ENCODE measurements at places on chromosomes 7 and 10.

- no peak for DNase-seq
Measured at GRCh38 chr7:138006106-138006505, 4.2 kb upstream of the CREB3L2 start.

DNA sequence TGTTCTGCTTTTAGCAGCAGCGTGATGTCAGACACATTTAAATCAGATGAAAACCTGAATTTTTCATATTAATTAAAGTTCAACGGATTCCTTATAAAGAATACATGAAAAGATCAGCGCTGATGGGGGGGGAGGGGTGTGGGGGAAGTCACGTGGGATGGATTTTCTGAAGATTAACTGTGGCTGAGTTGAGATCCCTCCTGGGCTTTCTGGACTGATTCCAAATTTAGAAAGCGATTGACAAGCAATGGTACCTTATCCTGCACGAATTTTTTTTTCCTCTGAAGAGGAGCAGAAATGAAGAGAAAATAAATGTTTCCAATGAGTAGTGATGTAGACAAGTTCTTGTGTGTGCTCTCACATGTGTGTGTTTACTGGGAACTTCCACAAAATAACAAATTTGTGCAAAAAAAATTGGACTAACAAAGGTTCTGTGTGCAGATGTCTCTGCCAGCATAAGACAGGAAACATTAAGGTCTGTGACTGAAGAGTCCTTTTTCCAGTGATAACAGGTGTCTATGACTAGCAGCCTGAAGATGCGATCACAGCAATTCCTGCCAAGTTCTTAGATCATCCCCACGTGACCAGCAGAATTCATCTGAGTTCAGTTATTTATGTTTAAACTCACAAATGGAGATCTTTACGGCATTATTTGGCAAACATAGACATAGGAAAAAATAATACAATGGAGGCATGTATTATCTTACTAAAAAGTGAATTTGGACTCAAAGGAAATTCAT, 585.2 kb upstream of the CELF2 start:
- DNase-seq = no peak

DNA sequence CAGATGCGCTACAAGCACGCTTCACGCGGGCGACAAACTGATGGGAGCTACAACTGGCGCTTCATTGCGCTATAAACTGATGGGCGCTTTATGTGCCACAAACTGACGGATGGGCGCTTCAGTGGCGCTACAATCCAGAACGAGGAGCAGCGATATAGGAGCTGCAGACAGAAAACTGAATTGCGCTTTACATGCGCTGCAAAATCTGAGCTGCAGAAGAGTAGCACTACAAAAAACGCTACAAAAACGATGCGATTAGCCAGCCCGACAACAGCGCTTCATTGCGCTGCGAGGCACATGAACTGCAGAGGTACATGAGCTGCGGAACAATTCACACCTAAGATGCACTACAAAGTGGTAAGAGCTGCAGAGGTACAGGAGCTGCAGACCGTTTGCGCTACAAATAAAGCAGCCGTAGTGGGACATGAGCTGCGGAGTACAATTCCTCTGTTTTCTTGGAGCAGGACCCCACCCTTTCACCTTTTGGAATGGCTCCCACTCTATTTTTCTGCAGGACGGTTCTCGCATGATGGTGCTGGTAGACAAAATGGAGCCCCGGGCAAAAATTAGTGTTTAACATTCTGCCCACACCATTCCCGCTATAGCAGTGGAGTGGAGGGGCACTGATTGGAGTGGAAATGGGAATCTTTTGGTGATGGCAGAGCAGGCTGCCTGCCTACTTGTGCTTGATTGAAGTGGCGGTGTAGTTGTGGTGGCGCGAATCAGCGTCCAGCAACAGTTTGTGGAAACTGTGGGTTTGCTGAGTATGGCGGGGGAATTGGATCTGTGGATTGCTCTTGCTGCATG, 1.2 kb upstream of the SGCE start:
- DNase-seq = no peak

DNA sequence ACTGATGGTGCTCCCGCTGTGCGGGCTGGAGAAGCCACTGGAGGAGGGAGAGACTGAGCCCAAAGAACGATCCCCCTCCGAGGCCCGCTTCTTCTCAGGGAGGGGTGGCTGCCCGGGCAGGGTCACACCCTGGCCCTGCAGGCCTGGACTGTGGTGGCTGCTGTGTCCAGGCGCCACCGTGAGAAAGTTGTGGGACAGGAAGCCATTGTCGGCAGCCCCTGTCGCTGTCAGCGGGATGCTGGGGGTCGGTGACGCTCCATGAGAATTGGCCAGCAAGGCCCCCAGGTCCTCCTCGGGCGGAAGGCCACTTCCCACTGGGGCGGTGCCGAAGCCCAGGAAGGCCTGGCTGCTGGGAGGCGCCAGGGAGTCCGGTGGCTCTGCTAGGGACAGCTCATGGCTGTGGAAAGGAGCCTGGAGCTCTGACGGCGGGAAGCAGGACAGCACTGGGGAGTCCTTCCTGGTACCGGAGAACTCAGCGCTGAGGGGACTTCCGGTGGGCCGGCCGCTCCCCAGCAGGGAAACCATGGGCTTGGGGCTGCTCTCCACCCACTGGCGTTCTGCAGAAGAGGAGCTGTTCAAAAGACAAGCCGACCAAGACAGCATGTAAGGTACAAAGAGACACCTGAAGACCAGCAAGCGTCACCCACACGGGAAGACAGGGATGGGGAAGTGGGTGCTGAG, 278.8 kb downstream of the TNS3 start:
- DNase-seq = no peak

DNA sequence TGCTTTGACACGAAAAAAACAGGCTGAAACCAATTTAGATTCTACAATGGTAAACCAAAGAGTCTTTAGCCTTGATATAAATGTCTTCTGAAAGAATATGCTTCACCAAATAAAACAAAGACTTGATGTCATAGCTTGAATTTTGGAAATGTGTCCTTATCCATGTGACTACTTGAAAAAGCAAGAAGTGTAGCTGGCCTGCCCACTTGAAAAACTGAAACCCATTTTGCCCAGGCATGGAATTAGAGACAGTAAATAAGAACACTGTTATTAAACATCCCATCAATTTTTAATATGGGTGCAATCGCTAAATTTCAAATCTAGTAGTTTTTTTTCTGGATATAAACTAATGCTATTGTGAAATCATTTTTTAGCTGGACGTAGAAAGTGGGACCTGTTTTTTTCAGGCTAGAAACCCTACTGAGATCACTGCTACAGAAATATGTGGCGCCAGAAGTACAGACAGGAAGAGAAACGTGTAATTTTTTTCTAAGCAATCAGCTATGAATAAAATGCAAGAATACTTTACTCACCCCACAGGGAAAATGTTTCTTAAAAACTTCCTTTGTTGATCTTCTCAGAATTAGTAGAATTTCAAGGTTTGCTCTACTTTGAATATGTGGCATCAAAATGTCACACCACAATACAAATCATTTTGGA, 56.7 kb downstream of the PIP4K2A start:
- DNase-seq = no peak

GRCh38 chr10:49567810-49568209, 28.9 kb upstream of the ERCC6 start:
- no peak for DNase-seq

DNA sequence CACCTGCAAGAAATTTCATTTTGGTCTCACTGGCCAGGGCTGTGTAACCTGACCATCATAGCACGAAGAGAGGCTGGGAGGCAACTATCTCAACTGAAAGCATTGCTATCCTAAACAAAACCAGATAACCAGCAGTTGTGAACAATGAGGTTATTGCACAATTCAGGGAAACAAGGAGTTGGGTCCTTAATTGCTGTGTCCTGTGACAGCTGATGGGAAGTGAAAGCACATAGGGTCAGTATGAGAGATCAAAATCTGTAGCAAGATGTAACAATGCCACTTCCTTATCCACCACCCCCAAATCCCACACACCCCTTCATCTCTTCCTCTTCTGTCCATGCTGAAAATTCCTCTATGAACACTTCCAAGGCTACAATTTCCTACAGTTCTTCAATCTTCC, 80.2 kb downstream of the HTR7 start:
- no peak for DNase-seq

GRCh38 chr10:70551971-70552422, 50.5 kb downstream of the PRF1 start:
- no peak for DNase-seq

- no peak for DNase-seq
Measured at GRCh38 chr10:88647061-88647615, 17.1 kb upstream of the LIPF start.

DNA sequence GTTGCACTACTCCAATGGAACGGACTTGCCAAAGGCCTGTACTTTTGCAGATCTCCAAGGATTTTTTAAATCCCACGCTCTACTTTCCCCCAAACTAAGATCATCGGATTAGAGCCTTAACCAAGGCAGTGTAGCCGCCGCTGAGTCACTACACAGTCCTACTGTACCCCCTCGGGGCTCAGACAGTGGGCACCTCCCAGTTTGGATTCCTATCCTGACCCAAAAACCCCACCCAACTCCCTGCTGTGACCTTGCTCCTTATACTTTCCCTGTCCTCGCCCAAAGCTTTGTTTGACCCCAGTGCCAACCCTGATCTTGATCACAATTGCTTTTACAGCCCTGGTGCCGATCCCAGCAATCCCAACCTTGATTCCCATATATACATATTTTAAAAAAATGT, 17.5 kb upstream of the PLAU start:
- DNase-seq = no peak

DNA sequence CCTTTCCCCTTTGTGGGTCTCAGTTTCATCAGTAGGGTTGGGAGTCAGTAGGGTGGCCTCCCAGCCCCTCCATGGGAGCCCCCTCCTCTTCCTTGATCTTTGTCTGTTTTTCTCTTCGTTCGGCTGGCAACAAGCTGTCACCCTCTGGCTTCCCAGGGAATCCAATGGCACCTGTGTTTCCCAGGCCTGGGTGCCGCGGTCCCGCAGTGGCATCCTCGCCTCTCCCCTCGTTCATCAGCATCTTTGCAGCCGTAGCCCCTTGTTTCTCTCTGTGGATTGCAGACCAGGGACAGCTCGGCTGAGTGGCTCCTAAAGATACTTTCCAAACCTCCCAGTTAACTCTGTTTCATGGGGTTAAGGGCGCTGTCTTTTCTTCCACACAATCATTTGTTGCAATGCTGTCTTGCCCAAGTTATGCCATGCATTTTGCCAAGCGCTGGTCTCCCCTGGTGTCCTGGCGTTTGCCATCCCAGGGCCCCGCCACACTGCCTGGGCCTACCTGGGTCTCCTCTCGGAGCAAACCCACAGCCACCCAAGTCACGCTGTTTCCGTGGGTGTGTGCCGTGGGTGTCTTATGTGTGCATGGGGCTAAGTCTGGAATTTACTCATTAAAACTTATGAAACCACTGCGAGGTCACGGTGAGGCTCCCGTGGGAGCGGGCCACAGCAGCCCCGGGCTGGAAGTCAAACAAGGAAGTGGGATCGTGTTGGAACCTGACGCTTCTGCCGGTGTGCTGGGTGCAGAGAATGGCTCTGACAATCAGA, 189.4 kb upstream of the SHH start:
- DNase-seq = no peak

GRCh38 chr10:92897916-92898315, 49.6 kb downstream of the EXOC6 start:
- DNase-seq = no peak

DNA sequence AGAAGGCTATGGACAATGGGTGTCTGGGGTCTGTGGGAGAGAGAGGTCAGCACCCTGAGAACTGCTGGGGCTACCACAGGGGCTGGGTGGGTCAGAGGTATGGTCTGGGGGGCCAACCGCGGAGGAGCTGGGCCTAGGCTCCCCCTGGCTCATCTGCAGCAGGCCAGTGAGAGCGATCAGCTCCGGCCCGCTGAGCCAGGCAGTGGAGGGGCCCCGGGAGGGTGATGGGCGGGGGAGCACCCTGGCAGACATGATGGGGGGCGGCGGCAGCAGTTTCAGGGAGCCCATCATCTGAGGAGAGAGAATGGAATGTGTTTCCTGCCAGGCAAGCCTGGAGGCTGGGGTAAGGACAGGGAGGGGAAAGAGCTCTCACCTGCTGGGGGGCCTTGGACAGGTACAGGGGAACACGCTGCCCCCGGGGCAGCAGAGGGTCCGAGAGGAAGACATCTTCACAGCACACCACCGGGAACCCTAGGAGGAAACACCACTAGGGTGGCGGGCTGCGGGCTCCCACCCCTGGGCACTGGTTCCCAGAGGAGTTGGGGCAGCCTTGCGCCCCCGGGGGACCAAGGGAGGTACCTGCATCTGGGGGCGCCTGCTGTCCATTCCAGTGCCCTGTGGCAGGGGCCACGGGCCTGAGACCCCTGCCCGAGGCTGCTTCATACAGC, 1.3 kb downstream of the SAP25 start:
- no peak for DNase-seq
